Activated T-helper 17 cell treated with anti-CD3 and anti-CD28 coated beads, Interleukin-2, amount 50 U/mL, for 72 hours (primary cell): ENCODE measurements at places on chromosomes 7 and 10. TPM values are rescaled to one million over a fixed set of nuclear protein-coding genes. Genes with fewer than 3 reads are reported as not detected.

GRCh38 chr10:14358886-14359573 lies 28.3 kb upstream of the FRMD4A start:
- no peak for ATAC-seq

- ATAC-seq: no peak
Observed at GRCh38 chr10:52663161-52663560, 109.4 kb downstream of the MBL2 start.

- no peak for ATAC-seq
Observed at GRCh38 chr10:104690959-104691358, 49.9 kb downstream of the SORCS3 start.

GRCh38 chr7:155746188-155746587 lies 66.1 kb downstream of the SHH start:
- peak; percentile 83 for ATAC-seq

DNA sequence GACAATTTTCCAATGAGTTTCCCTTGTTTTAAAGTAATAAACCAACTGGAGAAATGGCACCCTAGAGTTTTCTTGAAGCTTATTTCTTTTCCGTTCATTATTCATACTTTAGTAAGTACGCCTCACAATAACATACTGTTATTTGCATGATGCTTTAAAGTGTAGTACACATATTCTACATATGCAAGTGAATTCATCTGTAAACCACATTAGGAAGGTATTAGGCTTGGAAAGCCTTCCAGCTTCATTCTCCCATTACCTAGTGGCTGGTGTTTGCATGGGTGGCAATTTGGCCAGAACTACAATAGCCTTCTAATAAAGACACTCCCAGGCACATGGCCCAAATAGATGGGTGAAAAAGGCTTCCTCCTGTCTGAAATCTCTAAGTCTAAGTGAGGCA lies 45.5 kb upstream of the KIAA1217 start:
- no peak for ATAC-seq

DNA sequence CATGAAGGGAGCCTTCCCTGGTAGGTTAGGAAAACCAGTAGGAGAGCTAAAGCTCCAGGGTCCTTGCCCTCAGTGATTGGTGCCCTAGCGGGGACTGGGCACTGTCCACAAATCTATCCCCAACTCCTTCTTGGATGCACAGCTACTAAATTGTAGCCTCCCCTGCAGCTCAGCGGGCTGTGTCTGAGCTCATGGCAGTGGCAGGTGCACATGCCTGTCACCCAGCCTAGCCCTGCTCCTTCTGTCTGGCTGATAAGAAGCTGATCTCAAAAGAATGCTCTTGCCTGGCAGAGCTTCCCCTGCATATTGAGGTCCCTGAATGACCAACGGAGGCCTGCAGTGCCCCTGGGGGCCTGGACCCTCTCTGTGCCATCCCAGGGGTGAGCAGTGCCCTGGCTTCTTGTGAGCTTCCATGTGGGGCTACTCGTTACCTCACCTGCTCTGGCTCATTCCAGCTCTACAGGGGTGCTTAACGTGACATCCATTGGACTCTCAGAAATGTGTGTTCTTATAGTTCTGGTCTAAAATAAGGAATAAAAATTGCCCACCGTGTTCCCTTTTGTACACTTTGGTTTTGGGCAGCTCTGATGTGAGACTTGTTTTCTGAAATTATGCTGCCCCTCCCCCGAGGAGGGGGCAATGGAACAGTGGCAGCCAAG lies 59.8 kb upstream of the ANTXRL start:
- ATAC-seq: no peak

The ITGB8 gene
- total RNA-seq: 0.26 TPM

DNA sequence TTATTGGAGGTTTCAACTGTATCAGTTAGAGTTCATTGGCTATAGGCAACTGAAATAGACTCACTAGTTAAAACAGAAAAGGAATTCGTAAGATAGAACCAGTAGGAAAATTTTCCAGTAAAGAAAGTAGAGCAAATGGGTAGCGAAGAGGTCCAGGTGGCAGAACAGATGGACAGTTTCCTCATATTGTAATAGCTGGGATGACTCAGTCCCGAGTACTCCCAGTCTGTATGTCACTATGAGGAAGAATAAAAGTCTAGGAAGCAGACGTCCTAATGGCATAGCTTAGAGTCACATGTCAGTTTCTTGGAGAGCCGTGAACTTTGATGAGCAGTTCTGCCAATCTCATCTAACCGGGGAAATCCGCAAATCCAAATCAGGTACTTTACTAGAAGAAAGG lies 95.3 kb downstream of the RNF32 start:
- no peak for ATAC-seq

DNA sequence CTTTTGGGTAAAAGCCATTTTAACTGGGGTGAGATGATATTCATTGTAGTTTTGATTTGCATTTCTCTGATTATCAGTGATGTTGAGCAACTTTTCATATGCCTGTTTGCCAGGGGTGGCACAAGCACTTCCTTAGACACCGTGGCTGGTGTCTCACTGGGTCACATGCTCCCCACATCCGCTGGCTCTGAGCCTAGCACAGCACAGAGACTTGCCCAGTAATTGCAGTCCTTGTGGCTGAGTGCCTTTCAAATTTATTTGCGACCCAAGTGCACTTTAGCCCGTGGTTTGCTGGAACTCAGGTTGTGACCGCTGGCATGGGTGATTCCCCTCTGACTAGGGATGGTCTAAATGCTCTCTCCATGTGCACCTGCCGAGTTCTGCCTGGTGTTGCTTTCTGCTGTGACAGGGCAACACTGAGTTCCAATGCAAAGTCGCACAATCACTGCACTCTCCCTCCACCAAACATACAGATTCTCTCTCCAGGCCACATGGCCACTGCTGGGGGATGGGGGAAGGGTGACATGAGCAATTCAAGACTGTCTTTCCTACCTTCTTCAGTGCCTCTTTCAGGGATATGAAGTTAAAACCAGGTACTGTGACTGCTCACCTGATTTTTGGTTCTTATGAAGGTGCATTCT lies 66.5 kb downstream of the ZNF277 start:
- ATAC-seq: peak; percentile 78

DNA sequence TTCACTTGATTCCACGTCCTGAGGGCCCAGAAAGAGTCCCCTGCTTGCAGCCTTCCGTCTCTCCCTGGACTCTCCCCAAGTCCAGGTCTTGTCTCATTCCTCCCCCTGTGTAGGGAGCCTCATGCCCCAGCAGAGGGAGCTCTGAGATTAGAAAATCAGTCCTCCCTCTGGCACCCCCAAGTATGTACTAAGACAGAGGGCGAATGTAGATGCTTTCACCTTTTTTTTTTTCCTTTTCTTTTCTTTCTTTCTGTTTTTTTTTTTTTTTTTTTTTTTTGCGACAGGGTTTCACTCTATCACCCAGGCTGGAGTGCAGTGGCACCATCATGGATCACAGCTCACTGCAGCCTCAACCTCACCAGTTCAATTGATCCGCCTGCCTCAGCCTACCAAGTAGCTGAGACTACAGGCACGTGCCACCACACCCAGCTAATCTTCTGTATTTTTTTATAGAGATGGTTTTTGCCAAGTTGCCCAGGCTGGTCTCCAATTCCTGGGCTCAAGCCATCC lies 10.3 kb downstream of the SFXN3 start:
- peak; percentile 71 for ATAC-seq

The PRXL2A gene
- 9.6 TPM for total RNA-seq

DNA sequence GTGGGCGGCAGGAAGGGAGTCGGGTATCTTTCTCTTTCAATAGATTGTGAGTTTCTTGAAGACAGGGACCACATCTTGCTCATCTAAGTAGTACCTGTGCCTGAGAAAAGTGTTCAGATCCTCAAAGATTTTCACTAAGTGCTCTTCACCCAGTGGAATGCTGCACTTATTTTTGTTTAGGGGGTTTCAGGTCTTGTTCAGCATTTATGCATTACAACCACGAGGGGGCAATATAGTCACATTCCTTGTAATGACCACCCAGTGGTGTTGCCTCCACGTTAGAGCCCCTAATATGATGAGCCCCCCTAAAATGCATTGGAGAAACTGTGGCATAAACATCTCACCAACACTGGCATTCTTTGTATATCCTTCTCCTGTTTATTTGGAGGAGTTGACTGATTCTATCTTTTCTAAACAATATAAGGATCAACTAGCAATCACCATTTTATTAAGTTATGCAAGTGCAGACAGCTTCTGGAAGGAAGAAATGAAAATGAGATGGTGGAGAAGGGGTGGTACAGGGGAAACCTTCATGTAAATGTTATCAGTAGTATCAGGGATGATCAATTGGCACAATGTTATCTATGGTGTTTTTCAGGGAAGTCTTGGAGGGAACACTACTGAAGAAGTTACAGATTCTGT lies 3.1 kb upstream of the PAPSS2 start:
- peak; percentile 19 for ATAC-seq

DNA sequence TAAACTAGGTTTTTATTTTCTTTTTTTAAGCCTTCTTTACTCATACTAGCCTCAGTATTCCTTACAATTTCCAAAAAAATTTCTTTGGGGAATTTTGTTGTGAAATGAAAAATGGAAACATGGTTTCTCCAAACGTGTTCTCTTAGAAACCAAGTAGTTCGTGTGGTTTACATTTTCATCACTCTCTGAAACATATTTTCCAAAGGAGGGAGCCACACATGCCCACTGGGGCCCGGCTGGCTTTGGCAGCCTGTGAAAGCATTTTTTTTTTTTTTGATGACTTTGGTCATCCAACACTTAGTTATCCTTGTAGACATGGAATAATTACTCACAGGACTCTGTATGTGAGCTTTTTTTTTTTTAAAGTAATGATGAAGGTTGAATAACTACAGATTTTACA lies 169.6 kb downstream of the C7orf25 start:
- ATAC-seq: no peak

DNA sequence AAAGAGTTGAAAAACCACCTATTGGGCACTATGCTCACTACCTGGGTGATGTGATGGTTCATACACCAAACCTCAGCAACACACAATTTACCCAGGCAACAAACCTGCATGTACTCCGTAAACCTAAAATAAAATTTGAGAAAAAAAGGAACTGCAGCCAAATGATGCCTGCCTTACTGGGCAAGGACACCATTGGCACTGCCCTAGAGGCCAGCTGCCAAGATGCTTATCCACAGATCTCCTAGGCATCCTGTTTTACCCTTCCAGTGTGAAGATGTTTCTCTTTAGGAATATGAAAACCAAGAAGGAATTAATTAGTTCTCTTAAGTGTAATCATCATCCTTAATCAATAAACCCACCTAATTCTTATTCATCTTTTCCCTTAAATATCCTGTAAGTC lies 133.4 kb downstream of the ABCA13 start:
- ATAC-seq: no peak

DNA sequence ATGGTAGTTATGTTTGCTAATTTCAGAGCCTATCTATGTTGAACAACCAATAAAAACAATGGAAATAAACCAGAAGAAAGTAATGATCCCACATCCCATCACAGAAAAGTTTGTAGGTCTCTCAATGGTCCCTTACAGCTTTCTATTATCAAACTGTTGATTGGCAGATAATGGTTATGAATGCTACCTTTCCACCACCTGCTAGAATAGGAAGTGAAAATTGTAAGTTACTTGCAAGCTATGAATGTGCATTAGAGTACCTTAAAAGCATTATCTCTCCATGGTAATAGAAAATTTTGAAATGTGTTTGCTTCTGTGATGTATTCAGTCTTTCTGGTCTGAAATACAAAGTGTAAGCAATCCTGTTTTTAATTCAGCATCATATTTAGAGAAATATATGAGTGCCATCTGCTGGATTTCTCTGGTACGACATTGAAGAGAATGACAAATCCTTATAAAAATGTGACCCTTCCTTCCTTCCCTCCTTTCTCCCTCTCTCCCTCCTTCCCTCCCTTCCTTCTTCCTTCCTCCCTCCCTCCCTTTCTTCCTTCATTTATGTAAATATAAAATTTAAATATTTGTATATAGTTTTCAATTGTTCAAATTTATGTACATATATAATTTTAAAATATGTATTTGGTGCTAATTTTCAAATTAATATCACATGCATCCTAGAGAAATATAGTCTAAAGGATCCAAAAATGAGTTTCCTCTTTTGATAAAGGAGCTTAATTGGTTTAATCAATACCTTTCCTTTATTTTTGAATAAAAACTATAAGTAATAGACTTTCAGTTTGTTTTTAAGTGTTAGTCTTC lies 41.4 kb upstream of the PNLIPRP3 start:
- no peak for ATAC-seq

DNA sequence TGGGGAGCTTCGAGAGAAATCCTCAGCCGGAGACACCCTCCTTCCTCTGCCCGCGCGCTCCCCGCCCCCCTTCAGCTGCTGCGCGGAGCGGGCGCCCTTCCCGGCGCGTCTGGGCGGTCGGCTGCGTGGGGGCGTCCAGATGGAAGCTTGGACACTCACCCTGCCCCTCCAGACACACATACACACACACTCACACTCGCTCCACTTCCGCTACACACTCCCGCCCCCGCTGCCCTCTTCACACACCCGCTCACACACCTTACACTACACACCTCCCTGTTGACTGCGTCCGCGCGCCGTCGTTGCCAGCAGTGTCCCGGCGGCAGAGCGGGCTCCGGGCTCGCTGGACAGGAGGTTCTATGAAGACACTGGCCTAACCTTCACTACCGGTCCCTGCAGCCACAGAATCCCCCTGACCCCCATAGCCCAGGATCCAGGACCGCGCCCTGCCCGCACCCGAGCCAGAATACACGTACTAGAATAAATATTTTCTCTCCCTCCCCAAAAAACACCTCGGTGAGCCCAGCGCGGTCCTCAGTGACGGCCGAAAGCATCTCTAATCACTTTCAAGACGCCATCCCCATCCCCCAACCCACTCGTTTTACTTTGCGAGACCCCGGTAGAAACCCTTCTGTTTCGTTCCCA lies 1.1 kb upstream of the EGR2 start:
- peak; percentile 8 for ATAC-seq

DNA sequence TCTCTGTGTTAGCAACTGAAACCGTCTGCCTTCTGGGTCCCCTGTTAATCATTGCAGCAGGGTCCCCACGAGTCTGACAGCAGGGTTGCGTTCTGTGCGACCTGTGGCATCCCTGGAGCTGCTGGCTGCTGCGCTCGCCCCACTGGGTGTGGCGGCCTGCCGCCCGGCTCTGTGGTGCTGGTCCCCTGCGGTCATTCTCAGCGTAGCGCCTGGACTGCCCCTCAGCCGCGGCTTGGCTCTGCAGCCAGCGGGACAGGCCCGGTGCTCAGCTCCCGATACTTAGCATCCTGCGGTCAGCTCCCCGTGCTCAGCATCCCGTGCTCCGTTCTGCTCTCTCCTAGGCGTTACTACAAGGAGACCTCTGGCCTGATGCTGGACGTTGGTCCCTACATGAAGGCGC lies 35.0 kb downstream of the LHPP start:
- no peak for ATAC-seq

The LRRD1 gene
- total RNA-seq: 0.19 TPM
